ENCODE measurements at places on chromosomes 2 and 18.

DNA sequence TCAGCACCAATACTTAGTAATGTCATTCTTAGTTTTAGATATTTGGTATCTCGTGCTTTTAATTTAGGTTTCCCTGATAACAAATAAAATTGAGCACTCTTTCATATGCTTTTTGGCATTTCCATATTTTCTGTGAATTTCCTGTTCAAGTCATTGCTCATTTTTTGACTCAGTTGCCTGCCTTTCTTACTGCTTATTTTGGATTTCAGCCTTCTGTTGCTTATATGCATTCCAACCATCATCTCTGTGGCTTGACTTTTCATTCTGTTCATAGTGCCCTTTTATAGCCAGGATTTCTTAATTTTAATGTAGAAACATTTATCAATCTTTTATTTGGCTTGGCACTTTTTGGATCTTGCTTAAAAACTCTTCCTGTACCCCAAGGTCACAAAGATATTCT is 14.5 kb upstream of the KIF3C start:
- no peak for DNase-seq

- no peak for DNase-seq
These were observed 225.3 kb upstream of the AGAP1 start for GRCh38 chr2:235268535-235268934.

DNA sequence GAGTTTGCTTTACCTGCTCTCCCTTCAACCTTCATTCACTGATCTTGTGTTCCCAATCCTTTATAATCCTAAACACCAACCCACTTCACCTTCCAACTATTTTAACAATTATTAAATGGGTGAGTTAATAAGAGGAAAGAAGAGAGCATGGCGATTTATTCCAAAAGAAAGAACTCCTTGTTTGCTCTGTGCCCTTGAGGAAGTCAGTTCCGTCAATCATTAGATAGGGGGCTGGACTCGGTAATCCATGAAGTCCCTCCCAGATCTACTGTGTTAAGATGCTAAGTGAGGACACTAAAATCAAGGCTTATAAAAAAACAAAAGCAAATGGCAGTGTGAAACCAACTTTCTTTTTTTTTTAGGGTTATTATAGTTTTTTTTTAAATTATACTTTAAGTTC is 589.9 kb downstream of the XIRP2 start:
- DNase-seq, result no peak

- DNase-seq, result no peak
These were observed 37.0 kb upstream of the MEP1B start for GRCh38 chr18:32152705-32153448.

GRCh38 chr2:166167449-166167848 is 39.6 kb upstream of the SCN1A start:
- no peak for DNase-seq

- DNase-seq, result no peak
These were observed 90.1 kb downstream of the DPP4 start for GRCh38 chr2:161983866-161984265.

DNA sequence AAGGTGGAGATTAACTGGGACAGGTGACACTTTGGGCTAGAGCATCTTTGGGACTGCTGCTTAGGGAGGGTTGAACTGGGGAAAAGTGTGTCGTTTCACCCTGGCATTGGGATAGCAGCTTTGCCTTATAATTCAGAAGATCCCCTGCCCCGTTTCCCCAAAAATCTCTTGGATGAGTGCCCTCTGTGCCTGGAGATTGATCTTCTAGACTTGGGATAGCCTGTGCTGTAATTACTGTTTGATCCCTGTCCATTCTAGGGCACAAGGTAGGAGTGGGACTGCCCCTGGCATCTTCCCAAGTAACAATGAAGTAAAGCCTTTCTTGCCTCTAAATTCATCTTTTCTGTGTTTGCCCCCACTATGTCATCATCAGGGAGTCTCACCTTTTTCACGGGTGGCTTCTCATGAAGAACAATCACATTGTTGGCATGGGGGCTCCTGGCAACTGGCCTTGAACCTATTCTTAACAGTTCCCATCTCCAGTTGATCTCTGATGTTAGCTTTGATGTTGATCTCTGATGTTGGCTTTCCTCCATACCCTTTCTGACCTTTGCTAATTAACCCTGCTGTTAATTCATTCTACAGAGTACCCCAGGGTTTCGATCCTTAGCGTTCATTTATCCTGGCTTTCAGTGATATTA is 21.6 kb downstream of the MTHFD2 start:
- DNase-seq, result no peak

GRCh38 chr18:50928551-50928950 is 39.3 kb upstream of the ELAC1 start:
- DNase-seq, result no peak

DNA sequence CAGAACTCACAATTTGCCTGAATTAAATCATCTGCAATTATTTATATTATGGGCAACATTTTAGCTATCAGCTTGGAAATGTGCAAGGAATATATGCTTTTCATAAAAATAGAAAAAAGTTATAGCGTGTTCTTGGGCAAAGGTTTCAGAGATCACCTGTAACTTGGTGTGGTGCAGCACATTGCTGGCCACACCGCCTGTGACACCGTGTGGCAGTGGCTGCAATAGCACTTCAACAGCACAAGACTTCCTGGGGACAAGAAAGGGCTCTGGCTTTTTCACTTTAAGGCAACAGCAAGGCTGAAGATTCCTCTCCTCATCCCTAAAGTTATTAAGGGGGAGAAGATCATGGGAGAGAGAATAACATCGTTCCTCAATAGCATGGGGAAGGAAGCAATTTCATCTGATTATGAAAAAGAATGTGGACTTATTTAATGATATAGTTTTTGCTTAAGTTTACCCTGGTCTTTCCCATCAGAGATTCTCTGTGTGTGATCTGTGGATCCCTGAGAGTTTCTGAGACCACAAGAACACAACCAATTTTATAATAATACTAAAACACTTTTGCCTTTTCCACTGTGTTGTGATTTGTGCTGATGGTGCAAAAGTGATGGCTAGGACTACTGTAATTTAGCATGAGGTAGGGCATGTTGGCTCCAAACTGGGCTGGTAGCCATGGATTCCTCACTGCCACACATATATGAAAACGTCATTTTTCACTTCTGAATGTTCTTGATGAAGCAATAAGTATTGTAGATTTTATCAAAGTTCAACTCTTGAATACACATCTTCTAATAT is 15.0 kb upstream of the SERPINB3 start:
- DNase-seq, result no peak

GRCh38 chr18:24023185-24023814 is 8.7 kb downstream of the TTC39C start:
- DNase-seq, result no peak

- DNase-seq, result no peak
These were observed 282.6 kb downstream of the CBLN2 start for GRCh38 chr18:72261590-72261989.

DNA sequence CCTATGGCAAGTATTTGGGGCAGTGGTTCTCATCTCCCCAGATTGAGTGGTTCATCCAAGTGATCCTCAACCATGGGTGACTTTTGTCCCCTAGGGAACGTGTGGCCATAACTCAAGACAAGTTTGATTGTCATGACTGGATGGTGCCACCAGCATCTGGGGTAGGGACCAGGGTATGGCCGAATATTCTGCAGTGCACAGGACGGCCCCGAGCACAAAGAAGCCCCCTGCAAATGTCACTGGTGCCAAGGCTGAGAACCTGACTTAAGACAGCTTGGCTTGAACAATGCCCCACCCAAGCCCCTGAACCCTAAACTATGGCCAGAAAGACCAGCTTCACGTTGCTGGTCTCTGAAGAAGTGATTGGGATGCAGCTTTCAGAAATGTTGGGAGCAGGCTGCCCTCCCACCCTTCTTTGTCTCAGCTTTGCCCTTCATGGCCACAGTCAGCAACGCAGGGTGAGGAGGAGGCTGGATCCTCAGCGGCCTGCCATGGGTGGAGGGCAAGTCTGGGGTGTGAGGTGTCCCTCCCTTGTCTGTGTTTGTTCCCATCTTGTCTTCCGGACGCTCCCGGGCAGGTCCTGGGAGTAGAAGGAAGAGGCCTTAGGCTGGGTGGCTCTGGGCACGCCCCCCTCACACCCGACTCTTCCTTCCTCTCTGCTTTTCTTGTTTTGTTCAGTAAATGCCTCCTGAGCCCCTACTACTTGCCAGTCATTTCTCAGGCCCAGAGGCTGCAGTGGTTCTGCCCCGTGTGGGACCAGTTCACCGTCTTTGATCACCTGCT is 43.4 kb downstream of the GREB1 start:
- DNase-seq, result no peak

GRCh38 chr2:6648596-6649247 is 217.0 kb downstream of the CMPK2 start:
- no peak for DNase-seq

GRCh38 chr2:99636144-99637034 is 146.6 kb upstream of the REV1 start:
- DNase-seq, result no peak

DNA sequence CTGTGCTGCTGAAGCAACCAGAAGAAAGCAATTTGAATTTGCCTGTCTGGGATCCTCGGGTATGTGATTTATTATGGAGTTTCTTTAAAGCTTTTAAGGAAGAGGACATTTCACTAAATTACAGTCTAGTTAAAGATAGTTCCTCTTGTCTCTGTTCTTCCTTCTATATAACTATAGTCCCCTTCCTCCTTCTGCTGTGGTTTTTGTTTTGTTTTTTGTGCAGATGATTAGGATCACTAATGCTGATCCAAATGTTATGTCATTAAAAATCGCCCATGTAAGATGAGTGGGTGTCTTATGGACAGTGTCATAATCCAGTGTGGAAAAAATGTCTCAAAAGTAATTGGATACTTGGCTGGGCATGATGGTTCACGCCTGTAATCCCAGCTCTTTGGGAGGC is 24.7 kb downstream of the PAPOLG start:
- no peak for DNase-seq

GRCh38 chr2:196166876-196167275 is 4.5 kb downstream of the STK17B start:
- no peak for DNase-seq

DNA sequence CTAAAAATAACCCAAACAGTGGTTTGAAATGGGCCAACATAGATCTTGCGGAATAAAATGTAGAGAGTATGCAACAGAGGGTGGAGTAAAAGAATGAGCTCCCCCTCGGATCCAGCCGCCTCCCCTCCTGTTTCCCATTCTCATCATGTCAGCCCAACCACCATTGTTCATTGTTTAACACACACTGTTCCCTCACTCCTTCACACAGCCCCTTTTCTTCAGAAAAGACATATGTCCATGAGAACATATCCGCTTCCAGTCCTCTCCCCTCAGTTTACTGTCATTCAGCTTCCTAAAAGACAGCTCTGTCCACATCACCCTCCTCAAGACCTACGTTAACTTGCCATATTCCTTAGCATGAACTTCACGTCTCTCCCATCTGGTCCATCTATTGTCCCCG is 62.9 kb upstream of the SERTAD2 start:
- DNase-seq, result no peak

GRCh38 chr2:120890566-120891360 is 155.1 kb downstream of the GLI2 start:
- DNase-seq, result no peak
